ENCODE measurements at places on chromosomes 11 and 22.

GRCh38 chr22:40031766-40032470 is 37.2 kb downstream of the FAM83F start:
- DNase-seq, result no peak

GRCh38 chr11:36266767-36267166 is 22.5 kb downstream of the COMMD9 start:
- DNase-seq, result no peak

- no peak for DNase-seq
Measured at GRCh38 chr11:118908901-118909618, 16.7 kb downstream of the BCL9L start.

DNA sequence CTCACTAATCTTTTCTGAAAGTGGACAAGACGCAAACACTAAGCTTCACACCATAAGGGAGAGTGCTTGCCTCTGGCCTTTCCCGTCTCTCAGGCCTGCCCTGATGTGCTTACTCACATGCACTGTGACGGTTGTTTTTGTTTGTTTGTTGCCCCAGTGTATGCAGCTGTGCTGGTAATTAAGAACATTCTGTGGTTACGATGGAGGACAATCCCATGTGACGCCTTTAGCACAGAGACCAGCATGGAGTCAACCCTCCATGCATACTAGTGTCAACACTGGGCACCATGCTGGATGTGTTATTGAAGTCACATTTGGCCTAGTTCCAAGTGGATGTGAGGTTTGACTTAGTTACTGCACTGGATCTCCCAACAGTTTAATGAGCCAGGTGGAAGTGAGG is 27.8 kb upstream of the CDON start:
- DNase-seq, result no peak

GRCh38 chr11:46408407-46408986 is 16.9 kb upstream of the CHRM4 start:
- no peak for DNase-seq

DNA sequence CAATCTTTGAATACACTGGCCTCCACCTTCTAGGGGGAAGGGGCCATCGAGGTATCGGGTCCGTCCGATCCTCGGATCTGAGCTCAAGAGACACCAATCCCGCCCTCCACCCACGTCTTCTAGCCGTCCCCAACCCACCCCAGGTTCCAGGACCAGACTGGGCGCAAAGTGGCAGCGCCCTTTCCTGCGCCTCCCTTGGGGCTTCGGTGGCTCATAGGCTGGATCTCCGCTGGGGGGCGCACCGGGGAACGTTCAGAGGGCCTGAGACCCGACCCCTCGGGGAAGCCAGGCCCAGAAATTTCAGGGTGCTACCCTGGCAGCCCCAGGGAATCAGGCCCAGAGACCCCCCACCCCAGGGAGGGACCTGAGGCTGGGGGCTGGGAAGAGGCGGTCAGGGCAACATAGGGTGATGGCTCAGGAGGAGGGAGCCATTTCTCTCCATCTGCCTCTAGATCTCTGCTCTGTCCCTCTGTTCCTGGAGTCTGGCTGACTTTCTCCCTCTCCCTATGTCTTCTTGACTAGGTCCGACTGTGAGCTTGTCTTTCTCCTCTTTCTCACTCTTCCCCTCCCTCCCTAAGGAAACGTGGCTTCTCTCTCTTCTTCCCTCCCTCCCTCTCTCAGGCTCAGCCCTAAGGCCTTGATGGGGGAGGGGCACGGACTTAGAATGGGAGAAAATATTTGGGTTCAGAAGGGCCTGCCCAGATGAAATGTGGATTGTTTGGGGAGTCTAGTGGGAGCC is 1.1 kb downstream of the CREB3L1 start:
- DNase-seq, result no peak

DNA sequence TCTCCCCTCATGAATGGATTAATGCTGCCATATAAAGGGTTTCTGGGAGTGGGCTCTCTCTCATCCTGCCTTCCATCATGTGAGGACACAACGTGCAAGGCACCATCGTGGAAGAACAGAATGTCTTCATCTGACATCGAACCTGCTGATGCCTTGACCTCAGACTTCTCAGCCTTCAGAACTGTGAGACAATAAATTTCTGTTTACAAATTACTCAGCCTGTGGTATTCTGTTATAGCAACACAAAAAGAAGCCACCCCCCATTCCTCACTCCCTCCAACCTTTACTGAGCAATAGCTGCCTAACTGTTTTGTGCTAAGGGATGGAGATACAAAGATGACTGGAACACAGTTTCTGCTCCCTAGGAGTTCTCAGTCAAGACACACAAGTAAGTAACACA is 106.1 kb upstream of the PLET1 start:
- DNase-seq, result no peak

DNA sequence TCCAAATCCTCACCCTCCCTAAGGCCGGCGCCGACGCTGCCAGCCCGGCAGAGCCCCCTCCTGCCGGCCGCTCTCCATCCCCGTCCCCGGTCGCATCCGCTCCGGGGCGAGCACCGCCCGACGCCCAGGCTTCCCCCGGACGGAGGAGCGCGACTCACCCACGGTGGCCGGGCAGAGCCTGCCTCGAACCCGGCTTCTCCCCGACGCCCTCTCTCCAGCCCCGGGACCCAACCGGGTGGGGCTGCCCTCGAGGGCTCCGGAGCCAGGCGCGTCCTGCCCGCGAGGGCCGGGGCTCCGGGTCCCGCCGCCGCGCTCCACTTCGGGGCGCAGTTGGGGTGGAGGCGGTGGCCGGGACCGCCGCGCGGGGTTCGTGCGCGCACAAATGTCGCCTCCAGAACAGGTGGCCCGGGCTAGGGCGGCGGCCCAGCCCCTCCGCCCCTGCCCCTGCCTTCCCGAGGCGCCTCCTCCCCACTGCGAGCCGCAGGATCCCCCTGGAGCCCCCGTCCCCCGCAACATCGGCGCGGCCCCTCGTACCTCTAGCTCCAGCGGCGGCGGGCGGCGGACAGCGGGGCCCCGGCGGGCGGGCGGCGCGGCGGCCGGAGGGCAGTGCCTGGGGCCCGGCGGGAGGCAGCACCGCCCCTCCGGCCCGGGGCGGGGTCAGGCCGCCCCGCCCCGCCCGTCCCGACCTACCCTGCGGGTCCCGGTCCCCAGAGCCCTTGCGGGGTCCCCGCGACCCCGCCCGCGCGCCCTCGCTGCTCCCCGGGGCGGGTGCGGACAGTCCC is at the start of gene A4GALT:
TSS of gene A4GALT (minus strand) at position 608 of the 782 bp plus-strand sequence. CDS start 26,919 bp downstream, outside the sequence.
- DNase-seq, result no peak

- DNase-seq, result no peak
Measured at GRCh38 chr11:121754598-121754997, 301.8 kb upstream of the SORL1-AS1 start.
